Activated CD8-positive, alpha-beta memory T cell treated with anti-CD3 and anti-CD28 coated beads, Interleukin-2, amount 10 ng/mL, durations not matched to agents 7 days and 5 days (primary cell): ENCODE measurements at places on chromosomes 7 and 10. TPM values are rescaled to one million over a fixed set of nuclear protein-coding genes. Genes with fewer than 3 reads are reported as not detected.

- no peak overlapping the region for H3K4me3 ChIP-seq
- no peaks in the 10 kb centered on the region for H3K4me1 ChIP-seq
- H3K36me3 ChIP-seq: no peaks in the 10 kb centered on the region
- H3K27ac ChIP-seq: no peak overlapping the region
Observed at GRCh38 chr10:117204316-117204715, 7.0 kb downstream of the KCNK18 start.

DNA sequence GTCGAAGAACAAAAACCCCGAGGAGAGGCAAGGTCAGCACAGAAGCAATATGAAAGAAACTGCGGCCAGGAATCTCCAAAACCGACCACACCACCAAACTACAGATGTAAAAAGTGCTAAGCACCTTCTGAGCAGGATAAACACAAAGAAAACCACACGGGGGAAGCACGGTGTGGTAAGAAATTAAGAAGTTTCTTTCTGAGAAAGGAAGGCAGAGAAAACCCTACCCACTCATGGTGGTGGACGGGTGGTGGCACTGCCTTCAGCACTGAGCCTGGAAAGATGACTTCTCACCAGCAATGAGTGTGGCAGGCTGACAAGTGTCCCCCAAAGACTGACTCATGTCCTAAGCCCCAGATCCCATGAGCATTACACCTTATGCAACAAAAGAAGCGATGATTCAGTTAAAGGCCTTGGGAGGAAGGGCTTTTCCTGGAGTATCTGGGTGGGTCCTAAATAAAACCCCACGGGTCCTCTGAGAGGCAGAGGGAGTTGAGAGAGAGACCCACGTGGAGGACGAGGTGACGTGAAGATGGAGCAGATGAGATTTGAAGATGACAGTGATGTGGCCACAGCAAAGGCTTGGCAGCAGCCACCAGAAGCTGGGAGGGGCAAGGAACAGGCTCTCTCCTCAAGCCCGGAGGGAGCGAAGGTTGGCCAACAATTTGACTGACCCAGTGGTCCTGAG lies 124.9 kb downstream of the DLG5 start:
- H3K4me3 ChIP-seq: peak overlapping the region; percentile 4
- peak overlapping the region; percentile 44 for H3K27ac ChIP-seq
- H3K27me3 ChIP-seq: peaks cover 42% of the 10 kb centered on the region
- H3K36me3 ChIP-seq: no peaks in the 10 kb centered on the region

GRCh38 chr7:65269150-65269856 lies 104.4 kb upstream of the ZNF92 start:
- H3K4me3 ChIP-seq: peak overlapping the region; percentile 74
- H3K36me3 ChIP-seq: no peaks in the 10 kb centered on the region
- peaks cover 43% of the 10 kb centered on the region for H3K27me3 ChIP-seq
- H3K4me1 ChIP-seq: peaks cover 8% of the 10 kb centered on the region
- DNase-seq: peak; percentile 74

DNA sequence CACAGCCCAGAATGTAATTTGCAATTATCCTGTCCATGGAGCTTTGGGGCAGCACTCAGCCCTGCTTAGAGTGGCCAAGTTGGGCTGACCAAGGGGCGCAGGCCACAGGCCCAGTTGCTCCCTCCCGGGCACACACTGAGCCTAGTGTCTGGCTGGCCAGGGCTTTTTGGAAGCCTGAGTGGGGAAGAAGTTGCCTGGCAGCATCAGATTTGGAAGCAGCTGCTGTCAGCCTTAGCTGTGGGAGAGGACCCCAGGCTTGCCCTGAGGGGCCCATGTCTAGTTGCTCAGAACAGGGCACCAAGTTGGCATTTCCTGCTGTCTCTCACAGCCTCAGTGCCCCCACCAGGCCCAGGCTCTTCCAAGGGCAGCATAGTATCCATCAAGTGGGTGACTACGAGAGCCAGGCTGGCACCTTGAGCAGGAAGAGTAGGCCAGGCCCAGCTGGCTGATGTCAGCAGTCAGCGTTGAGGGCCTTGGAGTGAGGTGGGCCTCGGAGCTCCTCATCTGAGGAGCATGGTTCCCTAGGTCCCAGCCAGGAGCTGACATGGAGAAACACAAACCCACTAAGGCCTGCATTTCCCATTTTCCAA lies 14.4 kb downstream of the ANTXRL start:
- H3K27ac ChIP-seq: no peak overlapping the region
- no peaks in the 10 kb centered on the region for H3K36me3 ChIP-seq
- peaks cover 13% of the 10 kb centered on the region for H3K4me1 ChIP-seq
- no peak for DNase-seq
- H3K4me3 ChIP-seq: no peak overlapping the region

Gene EGFR
- total RNA-seq: not detected
